ENCODE measurements at places on chromosomes 11 and 22.

DNA sequence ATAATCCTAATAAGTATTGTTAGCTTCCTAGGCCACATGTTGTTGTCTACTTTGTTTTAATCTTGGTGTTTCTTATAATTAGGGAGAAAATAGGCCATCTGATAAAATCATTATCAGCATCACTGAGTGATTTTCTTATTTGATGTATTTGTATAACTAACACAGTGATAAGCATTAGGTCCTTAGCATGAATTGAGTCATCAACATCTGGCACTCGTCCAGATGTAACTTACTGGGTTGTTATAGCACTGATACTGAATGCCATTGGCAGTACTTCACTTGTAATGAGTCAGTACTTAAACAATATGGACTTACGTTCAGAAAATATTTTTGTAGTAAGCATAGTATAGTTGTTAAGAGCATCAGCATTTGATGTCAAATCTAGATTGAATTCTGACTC lies 16.2 kb downstream of the API5 start:
- peak; percentile 73 for DNase-seq

- peak; percentile 56 for DNase-seq
Measured at GRCh38 chr11:75626889-75627529, 41.8 kb downstream of the MAP6 start.

DNA sequence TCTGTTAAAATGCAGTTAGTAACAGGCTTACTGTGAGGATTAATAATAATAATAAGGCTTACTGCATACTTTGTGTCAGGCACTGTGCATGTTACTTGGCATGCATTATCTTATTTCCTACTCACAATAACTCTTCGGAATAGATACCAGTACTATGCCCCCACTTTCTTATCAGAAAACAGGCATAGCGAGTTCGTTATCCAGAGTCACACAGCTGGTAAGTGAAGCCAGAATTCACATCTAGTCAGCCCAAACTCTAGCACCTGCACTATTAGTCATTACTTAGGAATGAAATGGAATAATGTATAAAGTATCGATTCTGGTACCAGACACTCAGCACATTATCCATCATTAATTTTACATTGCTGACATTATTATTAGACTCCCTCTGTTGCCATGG lies 155.7 kb upstream of the BLID start:
- DNase-seq, result no peak

DNA sequence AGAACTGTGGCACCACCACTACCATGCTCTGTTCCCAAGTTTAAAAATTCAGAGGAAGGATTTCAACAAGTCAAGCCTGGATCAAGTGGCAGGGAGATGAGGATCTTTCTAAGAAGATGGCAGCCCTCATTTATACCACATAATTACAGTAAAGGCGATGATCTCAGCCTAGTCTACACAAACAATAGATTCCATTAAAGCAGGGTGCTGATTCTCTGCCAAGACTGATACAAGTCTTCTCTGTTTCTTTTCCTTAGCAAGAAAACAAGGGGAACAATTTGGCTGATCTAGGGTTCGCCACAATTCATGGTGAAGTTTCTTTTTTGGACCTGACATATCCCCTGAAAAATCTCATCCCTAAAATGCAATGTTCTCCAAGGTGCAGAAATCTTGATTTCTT lies 73.9 kb downstream of the PPFIBP2 start:
- DNase-seq, result no peak

- DNase-seq, result no peak
Measured at GRCh38 chr22:24588381-24588756, 4.5 kb downstream of the LRRC75B start.

DNA sequence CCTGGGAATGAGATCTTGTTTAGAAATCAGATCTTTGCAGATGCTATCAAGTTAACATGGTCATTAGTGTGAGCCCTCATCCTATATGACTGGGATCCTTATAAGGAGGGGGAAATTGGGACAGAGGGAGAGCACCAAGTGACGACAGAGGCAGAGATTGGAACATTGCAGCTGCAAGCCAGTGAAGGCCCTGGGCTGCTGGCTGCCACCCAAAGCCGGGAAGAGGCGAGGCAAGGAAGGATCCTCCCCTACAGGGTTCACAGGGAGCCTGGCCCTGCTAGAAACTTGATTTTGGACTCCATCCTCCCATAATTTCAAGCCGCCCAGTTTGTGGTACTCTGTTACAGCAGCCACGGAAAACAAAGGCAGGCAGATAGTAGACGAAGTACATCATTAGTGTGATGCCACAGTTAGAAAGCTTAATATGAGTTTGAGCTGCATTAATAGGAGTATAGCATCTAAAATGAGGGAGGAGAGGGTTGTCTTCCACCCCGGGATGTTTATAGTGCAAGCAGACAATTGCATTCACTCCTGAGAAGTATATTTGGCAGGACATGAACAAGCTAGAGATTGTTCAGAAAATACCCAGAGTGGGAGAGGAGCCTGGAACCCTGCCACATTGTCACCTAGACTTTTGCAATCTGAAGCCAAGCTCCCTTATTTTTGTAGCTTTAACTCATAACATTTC lies 56.8 kb upstream of the CLMP start:
- peak; percentile 43 for DNase-seq

DNA sequence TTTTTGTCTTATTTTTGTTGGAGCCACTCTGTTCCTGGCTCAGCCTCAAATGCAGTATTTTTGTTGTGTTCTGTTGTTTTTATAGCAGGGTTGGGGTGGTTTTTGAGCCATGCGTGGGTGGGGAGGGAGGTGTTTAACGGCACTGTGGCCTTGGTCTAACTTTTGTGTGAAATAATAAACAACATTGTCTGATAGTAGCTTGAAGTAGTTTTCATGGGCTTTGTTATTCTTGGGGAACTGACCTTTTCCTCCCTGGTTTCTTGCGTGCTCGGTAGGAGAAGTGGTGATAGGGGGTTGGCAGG lies 6.0 kb upstream of the MCM5 start:
- DNase-seq, result no peak

- no peak for DNase-seq
Measured at GRCh38 chr22:32685512-32685911, 116.0 kb upstream of the TIMP3 start.

- no peak for DNase-seq
Measured at GRCh38 chr11:76672431-76673175, 2.1 kb upstream of the LRRC32 start.

- no peak for DNase-seq
Measured at GRCh38 chr11:70656252-70656651, 257.9 kb downstream of the CTTN start.

- DNase-seq, result no peak
Measured at GRCh38 chr11:117997823-117998579, 11.8 kb downstream of the IL10RA start.

DNA sequence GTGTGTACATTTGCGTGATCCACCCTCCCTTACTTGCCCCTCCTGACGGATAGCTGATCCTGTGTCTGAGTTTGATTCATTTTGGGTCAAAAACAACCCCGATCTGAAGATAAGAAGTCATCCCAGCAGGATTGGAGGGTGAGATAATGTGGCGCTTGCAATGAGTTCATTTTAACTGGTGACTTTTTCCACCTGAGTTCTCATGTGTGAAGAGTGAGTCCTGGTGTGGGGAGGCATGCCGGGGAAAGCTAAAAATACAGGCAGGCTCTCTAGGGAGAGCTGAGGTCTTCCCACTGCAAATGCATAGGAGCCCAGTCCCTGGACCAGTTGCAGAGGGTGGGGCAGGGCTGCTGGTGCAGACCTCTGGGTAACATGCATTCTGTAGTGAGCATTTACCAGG lies 35.7 kb upstream of the ELF5 start:
- DNase-seq, result no peak

DNA sequence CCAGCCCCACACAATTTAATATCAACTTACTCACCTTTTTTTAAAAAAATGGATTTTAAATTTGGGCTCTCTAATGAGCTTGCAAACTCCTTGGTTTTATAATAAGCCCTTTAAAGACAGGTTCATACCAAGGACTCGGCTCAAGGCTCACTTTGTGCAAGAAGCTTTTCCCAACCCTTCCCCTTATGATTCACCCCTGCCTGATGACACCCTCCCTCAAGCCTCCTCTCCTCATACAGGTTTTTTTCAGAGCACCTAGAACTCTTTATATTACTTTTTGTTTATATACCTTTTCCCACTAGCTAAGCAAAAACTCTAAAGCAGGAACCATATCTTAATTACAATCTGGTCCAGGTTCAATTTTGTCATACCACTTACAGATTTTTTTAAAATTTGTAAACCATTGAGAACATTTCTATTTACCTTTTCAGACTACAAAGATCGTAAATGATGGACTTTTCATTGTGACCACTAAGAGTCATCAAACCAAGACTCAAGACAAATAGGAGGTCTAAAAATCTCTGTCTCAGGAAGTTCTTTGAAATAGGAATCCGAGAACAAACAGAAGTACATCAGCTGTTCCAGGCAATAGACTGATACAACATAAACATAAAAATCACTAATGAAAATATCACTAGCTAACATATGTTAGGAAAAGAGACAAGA lies 13.1 kb upstream of the EXPH5 start:
- DNase-seq, result no peak

DNA sequence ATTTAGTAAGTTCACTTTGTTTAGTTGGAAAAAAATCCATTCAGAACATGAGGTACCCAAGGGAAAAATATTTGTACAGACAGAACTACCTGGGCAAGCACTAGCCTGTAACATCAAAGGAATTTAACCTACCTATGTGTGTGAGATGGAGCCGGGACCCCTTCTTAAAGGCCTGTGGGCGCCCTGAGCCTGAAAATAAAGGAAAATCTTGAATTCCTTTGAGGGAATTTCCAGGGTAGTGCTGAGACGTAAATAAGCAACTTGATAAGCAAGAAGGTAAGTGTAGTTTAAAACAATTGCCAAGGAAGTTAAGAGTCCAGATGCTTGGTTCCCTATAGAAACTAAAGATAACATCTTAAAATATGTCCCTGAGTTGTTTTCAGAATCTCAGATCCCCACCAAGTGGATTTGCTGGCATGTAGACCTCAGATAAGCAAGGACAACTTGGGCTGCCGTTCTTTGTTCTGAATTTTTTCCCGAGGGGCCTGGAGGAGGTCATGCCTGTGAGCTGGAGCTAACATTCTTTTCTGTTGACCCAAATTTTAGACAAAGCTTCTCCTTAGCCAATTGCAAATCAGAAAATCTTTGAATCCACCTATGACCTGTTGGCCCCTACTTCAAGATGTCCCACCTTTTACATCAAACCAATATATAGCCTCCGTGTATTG lies 31.0 kb downstream of the MED17 start:
- no peak for DNase-seq

GRCh38 chr11:69718147-69718546 lies 14.3 kb upstream of the FGF19 start:
- no peak for DNase-seq

DNA sequence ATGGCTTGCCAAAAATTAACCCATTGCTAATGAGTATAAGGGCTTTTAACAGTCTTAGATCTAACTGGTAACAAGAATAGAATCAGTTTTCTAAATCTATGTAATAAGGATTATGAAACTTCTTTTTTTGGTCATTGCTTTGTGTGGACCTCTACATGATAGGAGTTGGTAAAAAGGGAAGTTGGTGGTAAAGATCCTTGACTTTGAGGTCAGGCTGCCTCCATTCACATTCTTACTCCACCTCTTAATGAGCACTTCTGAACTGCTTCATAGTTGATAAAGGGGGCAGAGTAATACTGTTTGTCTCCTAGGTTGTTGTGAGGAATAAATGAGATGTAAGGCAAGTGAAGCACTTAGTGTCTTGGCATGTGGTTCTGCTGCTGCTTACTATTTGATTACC lies 10.6 kb downstream of the EIF3M start:
- no peak for DNase-seq

DNA sequence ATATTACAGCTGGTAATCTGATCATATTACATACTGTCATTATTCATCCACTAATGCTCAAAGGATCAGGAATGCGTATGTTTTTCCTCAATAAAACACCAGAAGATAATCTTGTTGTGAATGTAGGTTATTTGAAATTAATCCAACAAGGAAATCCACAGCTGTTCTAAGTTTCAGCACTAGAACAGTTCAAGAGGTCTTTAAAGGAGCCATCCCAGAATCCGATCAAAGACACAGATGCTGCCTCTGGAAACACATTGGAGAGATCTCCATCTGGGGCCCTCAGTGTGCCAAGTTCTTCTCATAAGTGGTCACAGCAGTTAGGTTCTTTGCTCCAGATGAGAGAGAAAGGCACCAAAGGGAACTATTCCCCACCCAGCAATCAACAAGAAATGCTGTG lies 1955.1 kb upstream of the RAG2 start:
- no peak for DNase-seq

DNA sequence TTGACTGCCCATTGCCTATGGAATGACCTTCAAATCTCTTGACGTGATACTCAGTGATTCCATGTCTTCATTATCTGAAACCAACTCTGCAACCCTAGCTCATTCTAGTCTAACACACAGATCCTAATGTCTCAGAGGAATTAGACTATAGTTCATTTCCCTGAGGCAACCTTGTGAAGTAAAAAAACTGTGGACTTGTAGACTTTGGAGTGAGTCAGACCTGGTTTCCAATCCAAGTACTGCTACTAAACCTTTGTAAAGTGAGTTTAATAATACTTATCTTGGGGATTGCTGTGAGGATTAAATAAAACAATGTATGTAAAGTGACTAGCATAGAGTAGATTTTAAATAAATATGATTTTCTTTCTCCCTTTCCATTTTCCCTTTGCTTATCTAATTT lies 226.1 kb downstream of the BLID start:
- DNase-seq, result peak; percentile 78

- no peak for DNase-seq
Measured at GRCh38 chr11:66569076-66569475, 670 bp upstream of the CTSF start.

- DNase-seq, result peak; percentile 48
Measured at GRCh38 chr11:85627332-85627997, at the start of gene DLG2. Gene DLG2, minus strand, starts transcription at chr11:85627344.

DNA sequence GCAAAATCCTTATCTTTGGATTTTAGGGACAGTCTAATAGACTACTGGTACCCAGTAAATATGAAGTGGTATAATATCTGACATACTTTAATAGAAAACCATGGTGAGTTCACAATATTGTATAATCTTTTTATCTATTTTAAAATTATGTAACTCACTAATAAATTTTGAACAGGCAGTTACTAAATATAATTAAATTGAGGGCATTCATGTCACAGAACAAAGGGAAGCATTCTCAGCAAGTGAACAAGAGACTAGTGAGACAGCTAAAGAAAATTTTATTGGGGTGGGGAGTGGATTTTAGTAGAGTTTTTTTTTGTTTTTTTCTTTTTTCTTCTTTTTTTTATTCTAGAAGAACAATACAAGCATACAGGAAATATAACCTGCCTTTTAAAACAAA lies 55.0 kb downstream of the DNAJC24 start:
- DNase-seq, result no peak

- DNase-seq, result no peak
Measured at GRCh38 chr11:29224739-29225384, 792.0 kb downstream of the KCNA4 start.

Data from AG10803 (cell line).